Activated CD8-positive, alpha-beta memory T cell treated with anti-CD3 and anti-CD28 coated beads for 48 hours (primary cell): ENCODE measurements at places on chromosomes 13 and 19.

DNA sequence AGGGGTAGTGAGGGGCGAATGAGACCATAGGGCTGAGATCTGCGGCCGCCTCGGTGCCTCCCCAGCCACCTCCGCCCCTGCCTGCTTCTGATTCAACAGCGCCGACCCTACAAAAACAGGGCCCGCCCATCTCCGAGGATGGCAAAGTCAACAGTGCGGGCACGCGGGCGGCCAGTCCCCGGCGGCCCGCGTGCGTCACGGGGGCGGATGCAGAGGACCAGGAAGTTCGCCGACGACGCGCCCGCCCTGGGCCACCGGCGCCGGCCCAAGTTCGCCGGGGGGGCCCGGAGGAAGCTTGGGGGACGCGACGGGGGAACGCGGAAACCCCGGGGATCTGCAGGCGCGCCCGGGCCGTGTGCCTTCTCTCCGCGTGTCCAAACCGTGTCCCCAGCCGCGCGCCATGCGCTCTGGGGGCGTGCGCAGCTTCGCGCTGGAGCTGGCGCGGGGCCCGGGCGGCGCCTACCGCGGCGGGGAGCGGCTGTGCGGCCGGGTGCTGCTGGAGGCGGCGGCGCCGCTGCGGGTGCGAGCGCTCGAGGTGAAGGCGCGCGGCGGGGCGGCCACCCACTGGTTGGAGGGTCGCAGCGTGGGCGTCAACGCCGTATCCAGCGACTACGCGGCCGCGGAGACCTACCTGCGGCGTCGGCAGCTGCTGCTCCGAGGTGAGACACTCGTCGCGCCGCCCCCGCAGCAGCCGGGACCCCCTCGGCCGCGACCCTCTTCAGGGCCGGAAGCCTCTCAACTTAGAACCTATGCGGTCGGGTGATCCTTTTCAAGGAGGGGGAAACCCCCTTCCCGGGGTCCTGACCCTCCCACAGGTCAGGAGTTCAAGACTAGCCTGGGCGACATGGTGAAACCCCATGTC is 6.8 kb upstream of the ARRDC2 start:
- peak; percentile 76 for DNase-seq

DNA sequence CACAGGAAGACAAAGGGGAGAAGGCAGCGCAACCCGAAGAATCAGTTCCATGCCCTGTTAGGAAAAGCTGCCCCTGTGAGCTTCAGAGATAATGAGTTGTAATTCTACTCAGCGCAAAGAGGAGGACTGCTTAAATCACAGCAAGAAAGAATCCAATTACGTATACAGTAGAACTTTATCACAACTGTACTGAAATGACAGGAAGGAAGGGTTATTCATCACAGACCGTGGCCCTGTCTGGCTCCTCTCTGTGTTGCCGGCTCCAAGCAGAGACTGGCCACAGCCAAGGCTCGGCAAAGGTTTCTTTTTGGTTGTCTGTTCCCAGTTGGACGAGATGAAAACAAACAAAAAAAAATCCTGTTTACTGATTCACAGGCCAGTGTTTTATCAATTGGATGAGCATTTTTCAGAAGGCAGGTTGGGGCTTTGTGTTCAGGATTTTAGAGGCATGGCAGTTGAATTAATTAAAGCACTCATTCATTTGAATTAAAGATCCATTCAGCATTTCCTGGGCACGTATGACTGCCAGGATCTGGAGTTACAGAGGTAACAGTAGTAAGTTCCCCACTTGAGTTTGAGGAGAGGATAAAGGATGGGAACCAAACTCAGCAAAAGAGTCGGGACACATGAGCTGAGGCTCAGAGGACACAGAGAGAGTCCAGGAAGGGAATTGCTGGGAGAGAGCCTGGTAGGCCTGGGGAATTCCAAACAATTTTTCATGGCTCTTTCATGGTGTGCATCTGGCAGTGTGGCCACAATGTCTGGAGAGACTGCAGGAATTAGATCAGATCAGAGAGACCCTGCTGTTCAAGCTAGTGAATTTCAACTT is 341.0 kb downstream of the DNAJC15 start:
- DNase-seq, result no peak

- no peak for DNase-seq
Observed at GRCh38 chr13:110485604-110486003, 75.9 kb downstream of the RAB20 start.

DNA sequence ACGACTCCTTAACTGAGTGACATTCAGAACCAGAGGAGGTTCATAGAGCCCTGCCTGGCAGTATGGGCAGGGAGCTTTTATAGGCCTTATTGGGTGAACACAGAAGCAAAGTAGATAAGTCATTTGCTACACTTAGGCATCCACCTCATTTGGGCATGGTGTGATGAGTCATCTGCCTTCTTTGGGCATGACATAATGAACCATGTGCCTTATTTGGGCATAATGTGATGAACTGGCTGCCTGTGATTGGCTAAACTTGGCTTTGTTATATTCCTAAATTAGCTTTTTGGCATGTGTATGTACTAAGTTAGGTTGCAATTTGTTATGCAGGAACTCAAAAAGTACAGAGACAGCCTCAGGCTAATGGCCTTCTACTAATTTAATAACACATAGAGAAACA is 2210.2 kb upstream of the PCDH20 start:
- DNase-seq, result no peak

GRCh38 chr13:28603043-28603664 is 55.8 kb upstream of the POMP start:
- DNase-seq, result no peak

- DNase-seq, result no peak
Observed at GRCh38 chr13:58587183-58587582, 955.6 kb downstream of the PCDH17 start.

GRCh38 chr13:88648598-88649373 is 977.6 kb downstream of the SLITRK5 start:
- no peak for DNase-seq

- DNase-seq, result no peak
Observed at GRCh38 chr19:6060600-6061375, 49.5 kb downstream of the RFX2 start.

DNA sequence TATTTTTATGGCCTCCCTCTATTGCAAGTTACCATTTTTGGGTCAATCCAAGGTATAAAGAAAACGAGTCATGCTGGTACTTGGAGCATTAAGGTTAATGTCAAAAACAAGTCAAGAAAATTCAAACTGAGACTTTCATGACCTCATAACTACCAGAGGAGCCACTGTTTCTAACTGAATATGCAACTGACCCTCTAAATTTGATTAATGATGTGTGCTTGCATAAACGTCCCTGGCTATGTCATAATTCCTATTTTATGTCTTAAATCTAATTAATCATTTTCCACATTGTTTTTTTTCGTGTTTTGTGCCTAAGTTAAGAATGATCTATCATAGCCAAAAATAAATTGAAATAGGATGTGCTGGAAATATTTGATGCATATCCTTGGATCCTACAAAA is 396.7 kb upstream of the GPC6 start:
- DNase-seq, result no peak

GRCh38 chr19:20167020-20167644 is at the start of gene ZNF486:
Gene ZNF486, plus strand, starts transcription at chr19:20167214. Its CDS starts 117 bp downstream, at chr19:20167331.
- peak; percentile 72 for DNase-seq

- DNase-seq, result no peak
Observed at GRCh38 chr19:31658993-31659896, 310.0 kb upstream of the TSHZ3 start.

GRCh38 chr13:100542826-100543156 is 45.8 kb downstream of the GGACT start:
- no peak for DNase-seq

DNA sequence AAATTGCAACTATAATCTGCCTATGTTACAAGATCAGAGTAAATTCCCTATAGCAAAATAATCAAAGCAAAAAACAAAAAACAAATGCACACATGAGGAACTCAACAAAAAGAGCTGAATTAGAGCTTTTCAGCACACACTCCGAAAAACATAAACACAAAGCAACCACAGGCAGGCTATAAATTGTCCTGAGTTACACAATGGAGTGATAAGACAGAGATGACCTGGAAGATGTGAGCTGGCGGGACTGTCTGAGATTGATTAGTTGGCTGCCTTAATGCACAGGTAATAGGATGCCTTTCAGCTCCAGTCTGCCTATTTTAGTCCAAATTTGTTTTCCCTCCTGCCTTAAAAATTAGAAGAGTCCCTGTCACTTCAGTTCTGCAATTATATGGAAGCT is 159.0 kb upstream of the FNDC3A start:
- no peak for DNase-seq

- DNase-seq, result no peak
Observed at GRCh38 chr19:3042621-3043267, 13.7 kb upstream of the TLE2 start.

- peak; percentile 47 for DNase-seq
Observed at GRCh38 chr19:35718345-35719041, 690 bp downstream of the KMT2B start.

DNA sequence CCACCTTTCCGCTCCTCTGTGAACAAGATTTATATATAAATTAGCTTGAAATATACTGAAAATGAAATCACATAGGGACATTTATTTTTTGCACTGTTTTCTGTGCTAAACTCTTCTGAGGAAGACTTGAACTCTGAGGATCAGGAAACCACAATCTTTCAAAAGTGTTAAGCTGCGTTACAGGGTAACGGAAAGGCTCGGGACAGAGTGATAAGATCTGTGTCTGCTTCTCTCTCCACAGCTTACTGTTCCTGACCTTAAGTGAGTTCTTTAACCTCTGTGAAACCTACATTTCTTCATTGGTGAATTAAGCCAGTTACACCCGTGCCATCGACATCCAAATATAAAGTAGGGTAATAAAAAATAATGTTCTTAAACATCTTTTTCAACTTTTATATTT is 38.9 kb downstream of the DACH1 start:
- DNase-seq, result no peak

DNA sequence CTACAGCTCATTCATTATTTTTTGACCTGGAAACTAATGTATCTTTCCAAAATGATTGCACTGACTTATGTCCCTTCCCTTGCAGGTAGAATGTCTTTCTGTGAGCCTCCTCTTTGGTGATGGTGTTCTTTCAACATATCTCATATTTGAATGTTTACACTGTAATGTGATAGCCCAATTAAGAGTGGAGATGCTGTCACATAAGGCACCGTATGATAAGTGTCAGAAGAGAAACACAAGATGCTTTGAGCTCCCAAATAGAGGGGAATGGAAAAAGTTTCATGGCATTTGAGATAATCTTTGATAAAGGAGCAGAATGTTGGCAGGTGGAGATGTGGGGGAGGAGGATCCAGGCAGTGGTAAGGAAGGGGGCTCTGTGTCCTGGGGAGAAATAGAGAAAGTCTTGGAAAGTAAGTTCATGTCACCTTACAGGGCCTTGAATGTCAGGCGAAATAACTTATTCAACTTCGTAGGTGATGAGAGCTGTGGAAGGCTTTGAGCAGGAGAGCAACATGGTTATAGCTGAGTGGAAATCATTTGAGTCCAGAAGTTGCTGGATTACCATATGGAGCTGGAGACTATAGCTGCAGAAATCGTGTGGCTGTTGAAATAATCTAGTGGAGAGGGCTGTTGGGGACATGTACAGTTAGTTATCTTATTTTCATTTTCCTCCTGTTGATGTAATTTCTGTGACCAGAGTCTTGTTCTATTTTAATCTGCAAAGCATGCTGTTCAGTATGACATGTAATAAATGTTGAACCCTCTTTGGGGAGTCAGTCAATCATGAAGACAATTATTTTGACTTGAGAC is 10.3 kb upstream of the RNF113B start:
- no peak for DNase-seq

- no peak for DNase-seq
Observed at GRCh38 chr13:111533900-111534683, 213.7 kb downstream of the TEX29 start.

GRCh38 chr13:71144883-71145282 is 722.1 kb downstream of the DACH1 start:
- DNase-seq, result no peak

GRCh38 chr13:53921473-53921872 is 892.9 kb downstream of the OLFM4 start:
- no peak for DNase-seq

GRCh38 chr13:110351636-110352420 is 44.7 kb downstream of the COL4A2 start:
- no peak for DNase-seq

DNA sequence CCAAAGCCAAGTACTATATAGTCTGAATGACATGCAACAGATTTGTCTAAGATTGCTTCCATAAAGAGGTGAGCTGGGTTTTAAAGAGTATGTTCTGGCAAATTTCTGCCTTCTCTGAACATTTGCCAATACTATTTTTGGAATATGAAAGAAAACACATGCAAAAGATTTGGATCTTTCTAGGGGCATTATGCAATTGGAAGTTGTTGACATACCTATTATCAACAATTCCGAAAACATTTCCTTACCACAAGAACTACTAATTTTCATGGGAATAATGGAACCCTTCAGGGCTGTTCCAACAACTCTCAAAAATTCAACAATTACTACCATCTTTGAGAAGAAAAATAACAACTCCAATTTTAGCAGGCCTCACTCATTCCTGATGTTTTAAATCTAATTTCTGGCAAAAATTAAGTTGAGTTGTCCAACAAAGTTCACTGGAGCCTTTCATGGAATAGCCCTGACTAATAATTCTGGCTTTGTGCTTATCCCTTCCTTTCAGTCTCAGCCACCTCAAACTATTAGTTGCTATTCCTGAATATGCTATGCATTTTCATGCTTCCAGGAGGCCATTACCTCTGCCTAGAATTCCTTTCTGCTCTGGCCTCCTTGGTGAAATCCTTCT is 250.0 kb downstream of the RGCC start:
- DNase-seq, result no peak

GRCh38 chr19:35484252-35485036 is 5.8 kb downstream of the KRTDAP start:
- DNase-seq, result no peak

- no peak for DNase-seq
Observed at GRCh38 chr13:47875201-47875600, 125.9 kb downstream of the SUCLA2 start.

DNA sequence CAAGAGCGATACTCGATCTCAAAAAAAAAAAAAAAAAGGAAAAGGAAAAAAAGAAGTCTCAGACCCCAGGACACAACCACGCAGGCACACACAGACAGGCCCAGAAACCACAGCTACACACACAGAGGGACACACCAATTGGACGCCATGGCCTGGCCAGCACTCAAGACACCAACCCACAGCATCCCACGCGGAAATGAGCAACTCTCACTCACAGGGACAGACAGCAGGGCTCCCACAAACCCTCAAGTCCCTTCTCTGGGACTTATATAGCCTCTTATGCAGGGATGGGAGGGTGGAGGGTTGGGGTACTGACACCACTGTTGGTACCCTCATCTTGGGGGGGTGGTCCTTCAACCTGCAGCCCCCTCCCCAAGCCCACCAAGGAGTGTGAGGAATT is 5.9 kb downstream of the NOTCH3 start:
- DNase-seq, result no peak

DNA sequence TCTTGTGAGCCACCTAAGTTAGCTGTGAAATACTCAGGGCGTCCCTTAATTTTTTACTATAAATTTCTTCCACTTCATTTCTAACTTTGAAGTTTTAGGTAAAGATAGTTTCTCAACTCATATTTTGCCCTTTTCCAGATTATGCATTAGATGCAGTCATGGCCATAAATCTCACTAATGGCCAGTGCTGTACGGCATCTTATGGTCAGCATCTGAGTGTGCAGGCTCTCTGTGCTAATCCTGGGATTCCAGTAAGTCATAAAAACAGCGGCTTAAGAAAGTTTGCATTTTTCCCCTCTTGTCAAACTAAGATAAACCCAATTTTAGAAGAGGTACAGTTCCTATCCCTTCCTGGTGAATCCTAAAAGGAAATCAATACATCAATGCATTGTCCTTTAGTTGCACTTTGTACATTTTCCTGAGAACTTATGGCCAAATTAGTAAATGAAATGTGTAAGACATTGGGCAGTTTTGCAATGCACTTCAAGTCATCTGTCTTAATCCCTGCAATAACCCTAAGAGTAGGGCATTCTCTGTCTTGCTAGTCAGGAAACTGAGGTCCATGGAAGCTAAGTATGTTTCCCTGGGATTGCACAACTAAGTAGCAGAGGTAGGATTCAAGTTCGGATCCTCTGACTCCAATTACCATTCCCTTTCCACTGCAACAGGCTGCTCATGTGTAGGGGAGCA is 146.2 kb downstream of the DCT start:
- no peak for DNase-seq
